Suppressor macrophage (primary cell): ENCODE measurements at places on chromosomes 6 and 20.

DNA sequence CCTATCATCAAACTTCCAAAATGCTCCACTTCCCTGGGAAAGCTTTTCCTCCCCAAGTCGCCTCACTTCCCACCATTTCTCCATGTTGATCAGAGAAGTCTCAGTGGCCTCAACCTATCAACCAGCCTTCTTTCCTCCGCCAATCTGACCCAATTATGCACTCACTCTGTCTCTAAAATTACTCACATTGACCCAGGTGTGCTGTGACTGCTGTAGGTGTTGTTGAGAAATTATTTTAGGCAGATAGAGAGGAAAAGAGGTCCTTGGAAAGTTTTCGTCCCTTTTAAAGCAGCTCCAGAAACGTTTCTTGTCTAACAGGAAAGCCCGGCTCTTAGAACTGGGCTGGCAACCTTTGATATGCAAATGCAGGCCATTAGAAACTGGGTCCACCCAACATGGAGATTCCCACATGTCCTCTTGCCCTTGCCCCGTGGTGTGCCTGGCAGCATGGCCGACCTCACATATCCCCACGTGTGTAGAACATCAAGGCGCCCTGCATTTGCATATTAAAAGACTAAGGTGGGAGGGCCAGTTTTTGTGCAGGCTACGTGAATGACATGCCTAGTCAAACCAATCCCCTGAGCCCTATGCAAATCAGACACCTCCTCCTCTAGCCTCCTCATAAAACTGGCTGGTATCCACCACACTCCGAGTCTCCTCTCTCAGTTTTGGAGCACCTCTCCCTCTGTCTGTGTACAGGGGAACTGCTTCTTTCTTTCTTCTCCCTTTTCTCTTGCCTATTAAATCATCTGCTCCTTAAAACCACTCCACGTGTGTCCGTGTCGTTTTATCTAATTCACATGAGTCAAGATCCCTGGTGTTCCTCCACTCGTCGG, 12.9 kb downstream of the IPCEF1 start:
- no peak for DNase-seq

DNA sequence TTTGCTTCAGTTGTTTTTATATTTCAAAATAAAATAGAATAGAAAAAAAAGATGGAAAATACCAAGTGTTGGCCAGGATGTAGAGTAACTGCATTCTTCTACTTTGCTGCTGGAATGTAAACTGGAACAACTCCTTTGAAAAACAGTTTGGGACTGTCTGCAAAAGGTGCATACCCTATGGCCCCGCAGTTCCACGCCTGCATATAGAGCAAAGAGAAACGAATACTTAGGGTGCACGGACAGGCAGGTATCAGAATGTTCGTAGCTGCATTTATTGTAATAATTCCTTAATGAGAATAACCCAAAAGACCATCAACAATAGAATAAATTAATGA, 603 bp upstream of the RAB23 start:
- peak; percentile 7 for DNase-seq

GRCh38 chr6:158717341-158718330, 67.8 kb downstream of the SYTL3 start:
- no peak for DNase-seq

DNA sequence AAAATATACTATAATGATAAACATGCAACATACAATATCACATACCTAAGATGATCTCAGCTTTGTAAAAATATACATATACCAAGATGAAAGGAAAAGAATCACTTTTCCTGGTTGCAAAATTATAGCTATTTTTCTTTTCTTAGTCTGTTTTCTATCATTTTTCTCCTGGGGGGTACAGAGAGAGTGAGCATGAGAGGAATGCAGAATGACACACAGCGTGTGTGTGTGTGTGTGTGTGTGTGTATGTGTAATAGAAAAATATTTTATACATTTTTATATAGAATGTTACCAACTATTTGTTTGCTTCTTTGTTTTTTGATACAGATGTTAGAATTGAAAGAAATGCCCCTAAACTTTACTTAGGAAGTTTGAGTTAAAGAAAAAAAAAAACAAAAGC, 64.3 kb downstream of the FAM83B start:
- DNase-seq = no peak

DNA sequence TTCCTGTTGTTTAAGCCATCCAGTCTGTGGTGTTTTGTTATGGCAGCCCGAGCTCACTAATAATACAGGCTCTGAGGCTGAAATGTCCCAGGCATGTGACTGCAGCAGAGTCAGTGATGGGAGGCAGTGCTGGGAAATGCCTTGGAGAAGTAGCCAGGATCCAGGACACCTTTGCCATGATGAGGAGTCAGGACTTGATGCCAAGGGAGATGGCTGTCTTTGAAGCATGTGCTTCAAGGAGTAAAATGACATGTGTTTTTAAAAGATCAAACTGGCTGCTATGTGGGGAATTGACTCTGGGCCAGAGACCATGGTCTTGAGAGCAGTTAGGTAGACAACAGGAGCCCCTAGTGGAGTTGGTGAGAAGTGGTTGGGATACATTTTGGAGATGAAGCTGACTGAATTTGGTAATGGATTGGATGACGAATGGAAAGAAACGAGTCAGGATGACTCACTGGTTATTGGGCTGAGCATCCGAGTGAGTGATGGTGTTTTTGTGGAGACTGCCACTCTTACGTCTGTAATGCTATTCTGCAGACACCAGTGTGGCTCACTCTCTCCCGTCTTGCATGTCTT, 322.2 kb downstream of the PLCB1 start:
- peak; percentile 88 for DNase-seq

DNA sequence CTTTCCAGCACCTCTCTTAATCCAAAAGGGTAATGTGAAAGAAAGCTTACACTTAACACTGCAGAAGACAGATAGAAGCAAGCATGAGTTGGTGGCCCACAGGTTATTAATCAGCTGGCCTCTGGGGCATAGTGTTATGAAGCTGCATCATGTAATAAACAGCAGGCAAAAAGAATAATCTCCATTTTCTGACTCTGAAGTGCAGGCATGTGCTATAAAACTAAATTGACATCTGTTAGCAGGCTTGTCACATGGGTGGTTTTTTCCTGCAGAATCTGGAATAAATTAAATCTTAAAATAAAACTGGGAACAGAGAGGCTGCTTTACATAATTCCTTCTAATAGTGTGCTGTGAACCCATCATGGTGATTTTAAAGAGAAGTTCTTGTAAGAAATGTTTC, 73.3 kb downstream of the METTL24 start:
- DNase-seq = no peak

- no peak for DNase-seq
Observed at GRCh38 chr20:61118429-61119224, 133.4 kb upstream of the CDH4 start.

DNA sequence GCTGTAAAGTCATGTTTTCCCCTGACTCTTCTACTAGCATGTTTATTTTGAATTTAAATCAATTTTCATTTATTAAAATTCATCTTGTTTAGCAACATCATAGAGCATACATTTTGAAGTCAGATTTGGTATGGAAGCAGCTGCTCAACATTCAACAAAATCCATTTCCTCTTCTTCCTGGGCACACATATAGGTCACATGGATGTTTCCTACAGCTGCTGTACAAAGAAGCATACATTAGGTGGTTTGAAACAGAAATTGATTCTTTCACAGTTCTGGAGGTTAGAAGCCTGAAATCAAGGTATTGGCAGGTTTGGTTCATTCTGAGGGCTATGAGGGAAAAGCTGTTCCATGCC, 495.2 kb downstream of the RFPL4B start:
- no peak for DNase-seq

GRCh38 chr6:37021356-37022129, 16.1 kb downstream of the FGD2 start:
- no peak for DNase-seq

DNA sequence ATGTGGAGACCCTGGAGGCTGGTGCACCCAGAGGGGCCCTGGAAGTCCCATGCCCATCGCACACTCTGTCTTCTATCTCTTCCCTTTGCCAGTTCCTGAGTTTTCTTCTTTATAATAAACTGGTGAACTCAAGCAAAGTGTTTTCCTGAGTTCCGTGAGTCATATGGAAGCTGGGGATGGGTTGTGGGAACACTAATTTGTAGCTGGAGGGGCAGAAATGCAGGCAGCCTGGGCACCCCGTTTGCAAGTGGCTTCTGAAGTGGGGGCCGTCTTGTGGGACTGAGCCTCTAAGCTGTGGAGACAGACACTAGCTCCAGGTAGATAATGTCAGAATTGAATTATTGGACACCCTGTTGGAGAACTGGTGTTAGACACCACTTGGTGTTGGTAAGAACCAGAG, 3.2 kb upstream of the PPP1R3G start:
- DNase-seq = no peak

- peak; percentile 64 for DNase-seq
Observed at GRCh38 chr6:6596529-6597328, 8.2 kb downstream of the LY86 start.

DNA sequence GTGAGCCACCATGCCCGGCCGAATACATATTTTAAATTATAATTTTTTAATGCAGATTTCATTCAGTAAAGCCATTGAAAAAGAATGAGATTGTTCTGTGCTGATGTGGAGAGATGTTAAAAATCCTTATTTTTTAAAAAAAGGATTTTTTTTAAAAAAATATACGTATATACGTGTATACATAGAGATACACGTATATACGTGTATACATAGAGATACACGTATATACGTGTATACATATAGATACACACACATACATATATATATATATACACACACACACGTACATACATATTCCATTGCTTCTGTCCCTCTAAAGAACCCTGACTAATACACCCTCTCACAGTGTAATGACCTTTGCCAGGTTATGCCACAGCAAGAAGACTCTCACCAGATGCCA, 23.8 kb upstream of the TBC1D7 start:
- DNase-seq = no peak

GRCh38 chr6:50817646-50817950, 1.1 kb upstream of the TFAP2B start:
- DNase-seq = no peak

DNA sequence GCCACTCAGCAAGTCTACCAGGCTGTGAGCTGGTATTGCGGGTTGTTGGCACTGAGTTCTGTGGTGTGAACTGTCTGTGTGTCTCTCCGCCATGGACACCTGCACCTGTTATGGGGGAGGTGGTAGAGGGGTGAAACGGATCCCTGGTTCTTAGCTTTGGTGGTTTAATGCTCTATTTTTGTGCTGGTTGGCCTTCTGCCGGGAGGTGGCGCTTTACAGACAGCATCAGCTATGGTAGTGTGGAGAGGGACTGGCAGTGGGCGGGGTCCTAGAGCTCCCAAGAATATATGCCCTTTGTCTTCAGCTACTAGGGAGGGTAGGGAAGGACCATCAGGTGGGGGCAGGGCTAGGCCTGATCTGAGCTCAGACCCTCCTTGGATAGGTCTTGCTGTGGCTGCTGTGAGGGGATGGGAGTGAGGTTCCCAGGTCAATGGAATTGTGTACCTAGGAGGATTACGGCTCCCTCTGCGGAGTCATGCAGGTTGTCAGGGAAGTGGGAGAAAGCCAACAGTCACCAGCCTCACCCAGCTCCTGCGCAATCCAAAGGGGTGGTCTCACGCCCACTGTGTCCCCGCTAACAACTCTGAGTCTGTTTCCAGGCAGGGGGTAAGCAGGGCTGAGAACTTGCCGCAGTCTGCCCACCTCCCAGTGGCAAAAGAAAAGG, 154.3 kb downstream of the CCDC170 start:
- DNase-seq = no peak

DNA sequence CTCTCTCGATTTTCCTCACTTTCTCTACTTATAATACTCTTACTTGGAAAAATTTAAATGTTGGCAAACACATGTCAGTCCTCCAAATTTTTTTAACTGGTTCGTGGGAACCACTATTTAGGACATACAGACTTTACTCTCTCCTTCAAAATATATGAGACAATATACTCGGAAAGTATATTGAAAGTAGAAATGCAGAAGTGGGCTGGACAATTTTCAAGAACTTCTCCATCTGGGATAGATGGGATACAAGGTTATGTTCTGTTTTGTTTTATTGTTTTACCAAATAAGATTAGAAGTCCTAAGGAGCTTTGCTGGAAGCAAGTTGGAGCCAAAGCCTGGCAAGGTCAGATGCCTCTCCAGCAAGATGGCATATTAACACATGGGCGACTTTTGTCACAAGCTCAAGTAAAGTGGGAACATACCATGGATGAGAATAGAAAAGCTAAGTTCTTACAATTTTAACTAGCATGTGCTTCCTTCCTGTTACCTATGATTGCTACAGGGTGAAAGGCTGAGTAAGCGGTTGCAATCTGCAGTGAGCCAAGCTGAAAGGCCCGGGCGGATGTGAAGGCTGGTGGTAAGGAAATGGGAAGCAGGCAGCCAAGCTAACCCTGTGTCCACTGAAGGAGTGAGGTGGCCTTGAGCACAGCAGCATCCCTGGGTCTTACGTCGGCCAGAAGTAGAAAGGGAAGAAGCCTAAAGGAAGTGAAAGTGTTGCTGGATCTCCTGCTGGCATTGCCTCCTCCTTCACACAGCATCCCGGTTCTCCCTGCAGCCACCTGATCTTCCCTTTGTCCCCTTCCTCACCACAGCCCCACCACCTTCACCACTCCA, 7.1 kb downstream of the MAP3K5 start:
- peak; percentile 96 for DNase-seq

DNA sequence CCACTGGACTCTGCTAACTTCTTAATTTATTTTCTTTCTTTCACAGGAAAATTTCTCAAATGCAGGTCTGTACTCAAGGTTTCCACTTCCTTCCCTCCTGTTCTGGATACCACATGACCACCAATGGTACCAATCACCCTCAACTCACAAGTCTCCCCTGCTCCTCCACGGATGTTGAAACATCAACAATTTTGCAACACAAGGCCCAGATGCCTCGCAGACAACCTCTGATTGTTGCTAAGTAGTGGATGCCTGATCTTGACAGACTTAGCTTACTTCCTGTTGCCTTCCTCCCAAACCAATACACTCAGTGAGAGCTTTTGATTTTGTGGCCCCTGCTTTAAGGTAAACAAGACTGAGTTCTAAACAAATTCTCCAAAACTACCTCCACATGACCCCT, 146.6 kb downstream of the FRK start:
- DNase-seq = no peak

DNA sequence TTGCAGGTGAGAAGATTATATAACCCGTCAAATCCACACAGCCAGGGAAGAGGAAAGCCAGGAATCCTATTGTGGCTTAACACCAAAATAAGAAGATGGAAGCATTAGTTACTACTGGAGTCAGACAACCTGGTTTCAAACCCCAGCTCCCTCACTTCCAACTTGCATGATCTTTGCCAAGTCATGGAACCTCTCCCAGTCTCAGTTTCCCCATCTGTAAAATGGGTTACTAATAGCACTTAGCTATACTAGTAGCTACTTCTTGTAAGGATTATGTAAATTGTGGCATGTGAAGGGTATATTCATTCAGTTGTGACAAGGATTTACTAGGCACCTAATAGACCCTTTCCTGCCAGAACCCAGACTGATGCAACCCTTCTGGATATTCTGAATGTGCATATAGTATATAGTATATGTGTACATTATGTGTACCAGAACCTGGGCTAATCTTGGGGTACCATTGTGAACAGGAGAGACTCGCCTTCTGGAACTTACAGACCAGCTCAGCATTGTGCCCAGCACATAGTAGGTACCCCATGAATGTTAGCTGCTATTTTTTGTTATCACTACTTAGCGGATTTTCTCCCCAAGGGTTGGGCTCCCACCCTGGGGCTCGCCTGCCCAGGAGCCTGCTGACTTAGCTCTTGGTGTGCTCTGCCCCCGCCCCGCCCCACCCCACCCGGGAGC, 50.3 kb downstream of the JPH2 start:
- no peak for DNase-seq

- DNase-seq = peak; percentile 35
Observed at GRCh38 chr20:56429502-56429901, 17.4 kb downstream of the CASS4 start.
